ENCODE measurements at places on chromosomes 1 and 21.
A peak's percentile ranks its signal among the peaks of the same experiment; 100 is the strongest.

DNA sequence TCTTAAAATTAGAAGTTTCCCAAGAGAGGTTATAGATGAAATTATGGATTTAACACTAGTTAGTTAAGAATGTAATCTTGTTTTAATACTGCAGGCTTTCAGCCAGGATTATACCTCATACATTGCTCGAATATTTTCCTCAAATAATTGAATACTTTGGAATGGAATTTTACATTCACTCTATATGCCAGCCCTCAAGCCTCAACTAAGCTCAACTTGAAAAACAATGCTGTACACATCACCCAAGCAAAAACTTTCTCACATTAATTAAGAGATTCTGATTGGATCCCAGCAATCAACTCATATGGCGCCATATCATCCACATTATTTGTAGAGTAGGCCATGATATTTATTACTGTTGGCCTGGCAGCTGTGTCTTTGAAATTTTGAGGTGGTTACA is 710.7 kb upstream of the ADAMTS5 start:
- DNase-seq, result no peak

- DNase-seq, result no peak
Observed at GRCh38 chr21:41770901-41771624, 4.2 kb upstream of the RIPK4 start.

DNA sequence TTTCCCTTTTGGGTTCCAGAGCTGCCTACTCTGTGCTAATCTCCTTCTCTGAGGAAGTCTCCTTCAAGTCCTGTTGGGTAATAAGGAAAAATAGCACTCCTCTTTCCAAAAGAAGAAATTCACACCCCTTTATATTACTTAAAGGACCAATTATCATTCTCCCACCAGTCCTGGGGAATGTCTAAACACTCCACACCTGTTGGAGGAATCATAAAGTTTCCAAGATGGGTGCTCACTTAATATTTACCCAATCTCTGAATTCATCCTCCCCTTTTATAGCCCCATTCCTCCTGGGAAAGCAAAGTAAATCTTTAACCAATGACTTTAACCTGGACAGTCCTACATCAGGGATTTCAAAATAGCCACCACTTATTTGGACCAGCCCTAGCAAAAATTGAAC is 873.1 kb downstream of the KCNT2 start:
- no peak for DNase-seq

- DNase-seq, result no peak
Observed at GRCh38 chr1:209870151-209870831, 42.5 kb downstream of the UTP25 start.

DNA sequence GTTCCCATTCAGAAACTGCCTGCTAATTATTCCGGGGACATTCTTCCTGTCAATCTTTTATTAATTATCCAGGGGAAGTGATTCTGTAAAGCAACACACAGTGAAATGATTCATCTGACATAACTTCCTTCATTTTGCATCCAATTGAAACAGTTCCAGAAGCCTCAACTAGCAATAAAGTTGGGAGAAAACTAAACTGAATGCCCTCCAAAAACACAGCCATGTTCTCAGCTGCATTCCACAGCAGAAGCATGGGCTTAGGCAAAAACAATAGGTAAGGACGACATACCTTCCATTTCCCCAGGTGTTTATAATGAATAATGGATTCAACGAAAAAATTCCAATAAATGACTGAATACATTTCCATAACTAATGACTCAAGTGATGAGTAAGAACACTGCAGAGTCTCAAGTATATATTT is 36.9 kb upstream of the TARBP1 start:
- DNase-seq, result no peak

GRCh38 chr1:22263359-22263758 is 120.5 kb upstream of the WNT4 start:
- DNase-seq, result no peak

GRCh38 chr1:154943649-154944400 is 7.3 kb upstream of the PMVK start:
- no peak for DNase-seq

DNA sequence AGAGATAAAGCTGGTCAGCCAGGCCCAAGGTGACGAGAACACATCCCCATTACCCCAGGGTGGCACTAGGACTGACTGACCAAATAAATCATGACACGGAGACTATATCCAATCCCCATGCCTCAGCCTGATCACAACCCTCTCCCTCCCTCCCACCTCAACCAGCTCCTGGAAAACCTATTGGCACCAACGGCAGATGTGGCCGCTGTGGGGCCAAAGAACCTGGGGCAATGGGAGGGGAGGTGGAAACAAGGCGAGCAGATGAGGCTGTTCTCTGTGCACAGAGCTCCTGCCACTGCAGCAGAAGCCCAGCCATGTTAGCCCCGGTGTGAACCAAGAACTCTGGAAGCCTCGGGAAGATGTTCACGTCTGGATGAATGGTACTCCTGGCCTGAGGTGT is 77.6 kb downstream of the CD247 start:
- DNase-seq, result no peak

DNA sequence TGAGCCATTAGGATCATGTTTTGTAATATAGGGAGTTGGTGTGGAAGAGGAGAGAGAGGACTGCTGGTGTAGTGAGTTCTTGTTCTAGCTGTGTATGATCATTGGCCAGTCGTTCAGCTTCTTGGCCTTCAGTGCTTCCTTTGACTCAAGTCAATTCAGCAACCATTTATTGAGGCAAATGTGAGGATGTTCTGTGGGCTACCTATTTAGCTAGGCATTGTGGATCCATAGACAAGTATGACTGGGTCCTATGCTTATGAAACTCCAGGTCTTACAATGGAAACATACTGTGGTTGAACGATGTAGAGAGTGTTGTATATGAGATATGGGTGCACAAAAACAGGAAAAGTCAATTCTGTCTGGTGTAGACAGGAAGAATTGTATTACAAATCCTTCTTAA is 41.7 kb downstream of the NFIA start:
- no peak for DNase-seq

GRCh38 chr21:36045993-36046392 is 14.3 kb downstream of the SETD4 start:
- no peak for DNase-seq

- DNase-seq, result no peak
Observed at GRCh38 chr21:31946231-31946630, 73.4 kb downstream of the HUNK start.

- DNase-seq, result no peak
Observed at GRCh38 chr21:39447264-39447663, 1.7 kb upstream of the LCA5L start.

DNA sequence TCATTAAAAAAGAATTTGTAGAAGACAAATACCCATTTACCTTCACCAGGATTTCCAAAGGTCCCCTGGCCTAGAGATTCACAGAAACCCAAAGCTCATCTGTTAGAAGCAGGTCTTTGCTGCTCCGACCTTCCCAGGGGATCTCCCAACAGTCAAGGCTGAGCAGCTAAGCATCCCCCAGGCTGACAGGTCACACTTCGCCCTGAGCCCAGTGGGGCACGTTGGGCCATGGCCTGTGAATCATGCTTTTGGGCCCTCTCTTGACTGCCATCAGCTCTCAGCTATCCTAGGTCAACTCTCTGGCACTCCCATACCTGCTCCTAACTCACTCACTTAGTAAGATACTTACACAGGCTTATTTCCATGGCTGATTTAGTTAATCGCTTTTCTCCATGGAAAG is 157.7 kb downstream of the DSCAM start:
- no peak for DNase-seq

DNA sequence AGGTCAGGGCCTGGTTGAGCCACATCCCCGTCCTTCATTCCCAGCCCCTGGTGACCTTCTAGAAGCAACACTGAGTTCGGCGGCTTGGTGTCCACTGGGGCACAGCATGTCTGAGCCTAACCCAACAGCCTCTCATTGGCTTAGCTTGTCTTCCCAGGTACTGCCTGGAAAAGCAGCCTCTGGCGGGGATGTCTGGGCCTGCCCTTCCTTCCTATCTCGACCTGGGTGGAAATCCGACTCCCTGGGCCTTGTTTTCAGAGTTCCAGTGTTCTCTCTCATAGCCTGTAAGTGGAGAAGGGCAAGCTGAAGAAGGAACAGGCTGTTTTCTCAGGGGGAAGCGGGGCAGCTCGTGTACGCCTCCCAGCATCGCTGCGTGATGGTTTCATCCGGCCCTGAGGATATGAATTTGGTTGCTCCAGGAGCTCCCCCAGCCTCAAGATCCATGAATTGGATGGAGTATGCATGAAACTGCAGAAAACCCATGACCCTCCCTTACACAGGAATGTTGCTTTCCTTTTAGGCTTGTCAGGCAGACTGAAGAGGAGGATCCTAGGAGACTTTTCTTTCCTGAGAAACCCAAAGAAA is 116.5 kb upstream of the IRF2BP2 start:
- DNase-seq, result peak; percentile 41

DNA sequence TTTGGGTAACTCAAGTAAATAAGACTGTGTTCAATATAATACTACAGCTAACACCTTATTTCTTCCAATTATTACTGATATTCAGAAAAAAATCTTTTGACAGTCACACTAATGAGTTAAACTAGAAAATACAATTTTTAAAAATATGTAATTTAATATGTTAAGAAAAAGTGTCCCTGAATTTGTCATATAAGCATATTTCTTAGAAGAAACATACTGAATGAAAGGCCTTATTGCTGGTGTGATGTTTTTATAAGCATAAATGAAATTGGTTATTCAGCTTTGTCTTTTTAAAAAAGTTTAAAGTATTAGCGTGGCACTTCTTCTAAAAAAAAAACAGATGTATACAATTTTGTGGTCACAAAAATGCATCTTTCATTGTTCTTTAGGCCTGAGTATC is 267.3 kb downstream of the NEGR1 start:
- no peak for DNase-seq

- DNase-seq, result no peak
Observed at GRCh38 chr21:36205962-36206361, 49.3 kb downstream of the DOP1B start.

GRCh38 chr1:5623399-5623798 is 368.8 kb downstream of the NPHP4 start:
- no peak for DNase-seq

DNA sequence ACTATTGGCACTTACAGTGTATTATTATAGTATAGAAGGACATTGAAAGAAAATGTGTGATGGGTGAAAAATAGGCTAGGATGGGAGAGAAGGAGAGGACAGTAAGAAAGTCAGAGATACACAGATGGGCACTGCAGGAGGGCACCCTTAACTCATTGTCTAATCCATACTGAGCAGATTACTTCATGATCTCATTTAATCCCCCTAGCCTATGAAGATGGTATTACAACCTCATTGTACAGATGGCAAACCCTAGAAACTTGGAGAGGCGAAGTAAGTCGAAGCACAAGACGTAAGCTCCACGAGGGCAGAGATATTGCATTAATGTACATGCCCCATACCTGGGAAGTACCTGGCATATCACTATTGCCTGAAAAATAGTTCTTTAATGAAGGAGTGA is 346.9 kb upstream of the DAB1 start:
- DNase-seq, result no peak

DNA sequence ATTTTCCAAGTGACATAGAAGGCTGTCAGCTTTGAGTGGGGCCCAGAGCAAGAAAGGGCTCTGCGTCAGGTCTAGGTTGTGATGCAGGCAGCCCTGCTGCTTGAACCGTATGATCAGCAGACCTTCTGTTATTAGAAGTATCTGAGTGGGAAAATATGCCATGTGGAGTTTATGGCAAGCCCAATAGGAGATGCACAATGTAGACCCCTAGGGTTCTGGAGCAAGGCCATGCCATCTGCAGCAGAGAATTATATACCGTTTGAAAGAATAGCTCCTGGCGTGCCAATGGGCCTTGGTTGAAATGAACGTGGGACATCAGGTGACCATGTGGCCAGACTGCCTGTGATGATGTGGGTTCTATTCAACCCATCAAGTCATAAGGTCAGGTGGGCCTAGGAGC is 44.1 kb upstream of the ZBTB18 start:
- no peak for DNase-seq

GRCh38 chr1:8586438-8586837 is 231.0 kb downstream of the RERE start:
- DNase-seq, result no peak

- DNase-seq, result no peak
Observed at GRCh38 chr1:246001142-246001836, 505.8 kb downstream of the SMYD3 start.
